ENCODE measurements at places on chromosomes 1 and 21. TPM values are rescaled to one million over a fixed set of nuclear protein-coding genes. Genes with fewer than 3 reads are reported as not detected.

DNA sequence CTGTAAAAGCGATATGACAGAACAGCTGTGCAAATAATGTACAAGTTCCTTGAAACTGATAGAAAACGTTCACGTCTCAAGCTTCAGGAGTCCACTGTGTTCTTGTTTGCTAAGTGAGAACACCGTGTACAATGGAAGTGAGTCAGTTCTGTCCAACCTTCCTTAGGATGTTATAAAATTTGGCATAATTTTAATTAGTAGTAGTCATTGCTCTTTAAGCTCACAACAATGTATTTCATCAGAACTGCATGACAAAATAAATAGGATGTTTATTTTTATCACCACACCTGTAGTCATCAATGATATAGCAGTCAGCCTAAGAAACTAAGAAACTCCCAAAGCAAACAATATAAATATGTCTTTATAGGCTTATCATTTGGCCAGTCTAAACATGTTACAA is 53.0 kb downstream of the RGS2 start:
- no peak for DNase-seq

GRCh38 chr1:161864577-161864976 is 98.5 kb downstream of the ATF6 start:
- DNase-seq: no peak

DNA sequence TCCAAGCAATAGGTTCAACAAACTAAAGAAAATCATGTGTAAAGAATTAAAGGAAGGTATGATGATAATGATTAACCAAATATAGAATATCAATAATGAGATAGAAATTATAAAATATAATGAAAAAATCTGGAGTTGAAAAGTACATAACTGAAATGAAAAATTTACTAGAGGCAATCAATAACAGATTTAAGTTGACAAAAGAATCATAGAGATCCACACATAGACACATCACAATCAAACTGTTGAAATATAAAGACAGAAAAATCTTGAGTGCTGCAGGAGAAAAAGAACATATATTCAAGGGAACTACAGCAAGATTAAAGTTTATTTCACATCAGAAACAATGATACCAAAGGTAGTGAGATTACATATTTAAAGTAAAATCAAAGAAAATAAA is 63.7 kb downstream of the RNASEL start:
- DNase-seq: no peak

- peak; percentile 28 for DNase-seq
These were observed 45.3 kb upstream of the MTF2 start for GRCh38 chr1:93033785-93034184.

- DNase-seq: peak; percentile 95
These were observed 63.4 kb downstream of the CD2 start for GRCh38 chr1:116817582-116818064.

GRCh38 chr1:40316595-40317393 is at the start of gene COL9A2:
COL9A2 (minus strand) TSS chr1:40317286; CDS start chr1:40317197, 89 bp downstream.
- peak; percentile 8 for DNase-seq

GRCh38 chr21:31205412-31205811 is 138.6 kb downstream of the TIAM1 start:
- DNase-seq: no peak

DNA sequence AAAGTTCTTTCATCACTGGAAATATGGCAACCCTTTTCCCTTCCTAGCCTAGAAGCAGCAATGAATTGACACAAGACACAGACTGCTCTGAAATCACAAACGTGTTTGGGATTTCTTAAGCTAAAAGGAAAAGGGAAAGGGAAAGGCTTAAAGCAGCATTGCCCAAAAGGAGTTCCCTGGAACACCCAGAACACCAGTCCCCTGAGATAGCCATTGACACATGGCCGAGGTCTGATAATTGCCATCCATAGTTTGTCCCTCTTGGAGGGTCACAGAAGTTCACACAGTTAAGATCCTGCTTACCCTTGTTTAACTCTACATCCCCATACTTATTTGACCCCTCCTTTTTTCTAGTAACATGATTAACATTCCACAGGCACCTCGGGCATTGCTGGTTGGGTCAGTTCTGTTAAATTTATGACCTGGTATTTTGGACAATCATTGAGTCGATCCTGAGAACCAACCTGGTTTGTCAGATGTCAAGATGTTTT is 72.9 kb downstream of the ZNF281 start:
- DNase-seq: no peak

DNA sequence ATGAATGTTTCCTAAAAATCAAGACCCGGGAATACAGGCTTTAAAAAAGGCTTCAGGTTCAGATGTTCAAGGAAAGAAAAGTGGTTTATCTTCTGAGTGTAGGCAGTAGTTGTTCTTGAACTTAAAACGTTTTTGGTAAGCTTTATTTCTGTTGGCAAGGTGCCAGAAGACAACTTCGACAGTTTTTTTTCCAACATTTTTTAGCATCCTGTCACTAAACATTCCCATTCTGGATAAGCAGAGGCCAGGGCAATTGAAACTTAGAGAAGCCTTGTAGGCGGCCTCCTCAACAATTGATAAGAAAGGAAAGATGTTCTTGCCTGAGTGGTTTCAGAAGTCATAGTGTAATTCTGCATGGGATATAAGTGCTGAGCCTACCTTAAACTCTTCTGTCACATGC is 66.7 kb downstream of the PATJ start:
- no peak for DNase-seq

Gene FCRL1
- total RNA-seq: not detected

Gene ALX3
- not detected for total RNA-seq
